ENCODE measurements at places on chromosomes 12 and 14.

GRCh38 chr14:85934886-85935254 is 404.9 kb downstream of the FLRT2 start:
- no peak for ATAC-seq

GRCh38 chr12:104358353-104359003 is 54.9 kb downstream of the EID3 start:
- ATAC-seq, result peak; percentile 85

- ATAC-seq, result no peak
Observed at GRCh38 chr12:103529306-103529705, 33.5 kb upstream of the C12orf42 start.

- ATAC-seq, result no peak
Observed at GRCh38 chr14:102131741-102132140, 8.0 kb upstream of the WDR20 start.

DNA sequence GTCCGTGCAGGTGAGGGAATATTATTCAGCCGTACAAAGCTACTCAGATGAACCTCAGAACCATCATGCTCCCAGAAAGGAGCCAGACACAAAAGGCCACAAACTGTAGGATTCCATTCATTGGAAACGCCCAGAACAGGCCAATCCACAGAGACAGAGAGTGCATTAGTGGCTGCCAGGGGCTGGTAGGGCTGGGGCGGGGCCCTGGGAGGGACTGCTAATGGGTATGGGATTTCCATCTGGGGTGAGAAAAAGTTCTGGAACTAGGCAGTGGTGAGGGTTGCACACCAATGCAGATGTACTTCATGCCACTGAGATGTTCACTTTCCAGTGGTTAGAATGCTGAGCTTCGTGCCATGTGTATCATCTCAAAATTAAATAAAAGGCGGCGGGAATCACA is 101.1 kb downstream of the RFLNA start:
- ATAC-seq, result no peak

- ATAC-seq, result no peak
Observed at GRCh38 chr14:56075301-56075700, 42.9 kb upstream of the PELI2 start.

DNA sequence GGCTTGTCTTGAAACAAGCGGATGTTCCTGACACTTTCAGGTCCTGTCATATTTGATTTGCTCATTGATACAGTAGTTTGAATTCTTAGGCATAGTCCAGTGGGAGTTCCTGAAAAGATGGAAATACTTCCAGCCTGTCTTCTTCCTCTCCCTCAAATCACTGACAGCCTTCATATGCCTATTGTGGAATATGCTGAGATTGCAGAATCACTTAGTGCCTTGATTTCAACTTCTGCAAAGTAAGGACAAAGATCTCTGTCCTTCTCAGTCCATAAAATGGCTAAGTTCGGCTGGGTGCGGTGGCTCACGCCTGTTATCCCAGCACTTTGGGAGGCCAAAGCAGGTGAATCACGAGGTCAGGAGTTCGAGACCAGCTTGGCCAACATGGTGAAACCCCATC is 6.7 kb upstream of the PYGL start:
- ATAC-seq, result no peak

DNA sequence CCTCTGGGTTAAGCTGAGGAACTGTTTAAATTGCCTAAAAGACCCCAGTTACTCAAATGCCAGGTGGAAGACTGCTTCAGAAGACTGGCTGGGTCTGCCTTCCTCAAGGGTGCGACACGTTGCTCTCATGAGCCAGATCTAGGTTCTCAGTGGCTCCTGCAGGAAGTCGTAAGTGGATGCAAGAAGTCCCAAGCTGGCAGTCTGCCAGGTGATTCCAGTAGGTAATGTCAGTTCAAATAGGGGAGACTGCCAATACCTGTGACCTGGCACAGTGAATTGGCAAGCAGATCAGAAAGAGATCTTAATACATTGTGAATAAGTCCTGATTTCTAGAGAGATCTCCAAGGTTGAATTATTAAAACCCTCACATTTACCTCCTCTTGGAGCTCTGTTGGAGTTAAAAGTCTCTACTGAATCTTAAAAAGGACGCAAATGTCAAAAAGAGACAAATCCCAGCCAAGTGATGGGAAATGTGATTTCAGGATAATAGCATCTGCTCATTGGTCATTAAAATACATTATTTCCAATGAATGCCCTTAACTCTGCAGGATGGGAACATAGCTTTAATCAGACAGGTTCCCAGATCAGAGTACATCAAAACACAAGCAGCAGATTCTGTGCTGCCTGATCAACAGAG is 98.8 kb upstream of the FRMD6 start:
- ATAC-seq, result peak; percentile 61

DNA sequence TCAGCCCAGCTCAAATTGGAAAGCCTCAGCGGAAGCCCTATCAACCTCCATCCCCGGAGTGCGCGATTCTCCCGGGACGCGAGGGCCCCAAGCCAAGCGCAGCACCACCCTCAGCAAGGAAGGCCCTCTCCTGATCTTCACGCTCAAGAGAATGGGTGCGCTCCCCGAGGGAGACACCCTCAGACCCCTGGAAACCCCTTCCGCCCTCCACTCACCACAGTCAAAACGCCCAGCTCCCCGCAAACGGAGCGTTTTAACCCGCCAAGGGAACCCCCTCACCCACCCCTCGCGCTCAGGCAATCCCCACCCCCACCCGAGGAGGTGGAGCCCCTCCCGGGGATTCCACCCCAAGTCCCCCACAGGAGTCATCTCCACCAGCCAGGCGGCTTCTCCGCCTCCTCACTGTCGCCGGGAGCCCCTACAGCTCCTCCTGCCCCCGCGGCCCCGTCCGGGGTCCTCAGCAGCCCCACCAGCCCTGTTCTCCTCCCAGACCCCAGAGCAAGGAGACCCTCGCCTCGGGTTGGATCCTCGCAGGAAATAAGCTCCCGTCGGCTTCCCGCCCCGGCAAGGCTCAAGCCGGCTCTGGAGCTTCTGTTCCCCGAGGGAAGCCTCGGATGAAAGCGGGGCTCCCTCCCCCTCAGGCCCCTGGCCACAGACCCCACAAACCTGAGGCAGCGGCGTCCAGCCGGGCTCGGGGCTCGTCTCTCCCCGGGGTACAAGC is 507 bp downstream of the BAZ2A start:
- ATAC-seq, result peak; percentile 12

DNA sequence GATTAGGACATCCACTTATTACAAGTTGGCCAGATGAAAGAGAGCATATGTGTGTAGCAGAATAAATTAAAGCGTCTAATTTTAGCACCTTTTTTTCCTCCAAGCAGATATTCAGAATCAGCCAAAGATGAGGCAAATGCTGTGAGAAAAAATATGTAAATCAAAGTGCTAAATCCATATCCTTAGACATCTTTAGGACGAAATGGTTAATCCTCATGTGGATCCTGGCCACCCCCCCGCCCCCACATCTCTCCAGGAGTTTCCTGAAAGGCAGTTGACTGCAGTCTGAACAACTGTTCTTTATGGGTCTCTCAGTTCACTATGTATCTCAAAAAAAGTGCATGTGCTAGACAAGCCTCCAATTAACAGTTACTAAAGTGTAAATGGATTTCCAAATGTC is 1768.1 kb upstream of the SEL1L start:
- ATAC-seq, result no peak

GRCh38 chr14:99715266-99716000 is 31.3 kb downstream of the CYP46A1 start:
- no peak for ATAC-seq

- peak; percentile 47 for ATAC-seq
Observed at GRCh38 chr14:37594971-37595808, at the start of the genes FOXA1 and TTC6. FOXA1 (minus strand) TSS chr14:37595249; CDS start chr14:37594972, 277 bp downstream. TTC6 (plus strand) TSS chr14:37595629; CDS start chr14:37622065, 26,436 bp downstream.

GRCh38 chr12:80293347-80293746 is 150.7 kb upstream of the PTPRQ start:
- no peak for ATAC-seq

DNA sequence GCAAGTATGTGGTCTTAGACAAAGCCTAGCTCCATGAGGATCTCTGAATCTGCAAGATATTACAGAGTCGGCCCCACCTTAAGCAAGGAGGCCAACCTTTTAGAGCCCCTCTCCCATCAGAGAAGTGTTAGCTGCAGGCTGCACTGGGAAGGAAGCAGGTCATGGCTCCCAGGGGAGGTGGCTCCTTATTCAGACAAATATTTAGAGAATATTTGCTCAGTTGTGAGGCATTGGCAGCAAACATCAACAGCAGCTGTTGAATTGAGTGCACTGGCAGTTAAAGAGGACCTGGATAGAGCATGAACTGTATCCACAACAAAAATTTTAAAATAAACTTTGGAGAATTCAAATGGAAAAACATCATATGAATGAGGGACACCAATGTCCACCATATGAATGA is 44.7 kb downstream of the FSCB start:
- ATAC-seq, result no peak

DNA sequence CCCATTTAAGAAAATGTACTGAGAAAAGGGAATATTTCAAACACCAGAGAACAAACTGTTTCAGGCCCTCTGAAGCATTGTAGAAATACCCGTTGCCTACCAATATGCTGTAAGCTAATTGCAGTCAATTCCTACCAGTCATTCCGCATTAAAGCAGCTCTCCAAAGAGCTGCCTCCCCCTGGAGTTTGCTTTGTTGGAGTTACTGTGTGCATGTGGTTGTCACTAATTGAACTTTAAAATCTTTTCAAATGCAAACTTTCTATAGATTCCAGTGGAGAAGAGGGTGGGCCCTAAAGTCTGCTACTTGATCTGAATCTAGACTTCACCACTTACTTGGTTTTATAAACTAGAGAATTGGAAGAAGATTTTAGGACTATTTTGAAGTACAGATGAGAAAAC is 112.7 kb downstream of the PLXNC1 start:
- no peak for ATAC-seq

GRCh38 chr14:56810836-56811592 is 735 bp upstream of the OTX2 start:
- no peak for ATAC-seq

- ATAC-seq, result no peak
Observed at GRCh38 chr12:114604606-114605005, 79.4 kb downstream of the TBX3 start.

- peak; percentile 25 for ATAC-seq
Observed at GRCh38 chr14:93977790-93978581, 1.6 kb upstream of the ASB2 start.

- no peak for ATAC-seq
Observed at GRCh38 chr14:30995689-30996088, 29.8 kb upstream of the AP4S1 start.

GRCh38 chr12:75585330-75585729 is 73.9 kb upstream of the KRR1 start:
- ATAC-seq, result no peak

- peak; percentile 21 for ATAC-seq
Observed at GRCh38 chr14:21475767-21476522, 814 bp downstream of the RAB2B start.

DNA sequence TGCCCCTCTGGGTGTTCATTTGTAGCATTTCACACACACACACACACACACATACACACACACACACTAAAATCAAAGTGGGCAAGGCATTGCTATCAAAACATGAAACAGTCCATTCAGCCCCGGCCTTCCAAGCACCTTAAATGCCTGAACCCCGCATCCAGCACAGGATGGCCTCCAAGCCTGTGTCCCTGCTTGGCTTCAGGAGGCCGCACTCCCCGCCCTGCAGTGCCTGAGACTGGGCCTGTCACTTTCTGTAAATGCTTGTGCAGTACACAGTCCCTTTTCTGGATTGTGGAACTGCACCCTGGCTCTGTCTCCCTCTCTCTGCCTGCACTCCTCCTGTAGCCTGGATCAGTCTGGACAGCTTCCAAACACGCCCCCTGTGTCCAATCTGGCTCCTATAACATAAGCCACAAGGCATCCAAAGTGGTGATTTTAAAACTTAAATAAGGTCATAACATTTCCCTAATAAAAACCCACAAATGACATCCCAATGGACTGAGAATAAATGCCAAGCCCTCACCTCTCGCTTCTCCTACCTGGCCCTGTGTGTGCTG is 972.2 kb upstream of the TMEM132C start:
- no peak for ATAC-seq

- no peak for ATAC-seq
Observed at GRCh38 chr12:51181558-51181957, 8.6 kb upstream of the TFCP2 start.

DNA sequence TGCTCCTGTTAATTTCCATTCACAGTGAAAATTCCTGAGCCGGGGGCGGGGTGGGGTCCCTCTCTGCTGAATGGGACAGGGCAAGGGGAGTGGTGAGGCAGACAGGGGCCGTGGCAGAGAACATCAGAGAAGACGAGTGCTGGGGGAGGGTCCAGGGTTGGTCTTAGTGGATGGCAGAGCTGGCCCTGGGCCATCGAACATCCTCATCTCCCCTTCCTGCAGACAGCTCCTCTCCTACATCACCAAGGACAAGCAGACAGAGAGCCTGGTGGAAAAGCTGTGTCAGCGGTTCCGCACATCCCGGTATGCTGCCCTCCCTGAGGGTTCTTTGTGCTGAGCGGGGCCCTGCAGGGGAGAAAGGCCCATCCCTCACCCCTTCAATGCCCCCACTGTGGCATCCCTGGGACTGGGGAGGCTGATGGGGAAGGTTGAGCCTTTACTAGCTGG is 5.0 kb upstream of the GAPDH start:
- ATAC-seq, result no peak

GRCh38 chr12:26870491-26871419 is 37.8 kb upstream of the ITPR2 start:
- ATAC-seq, result peak; percentile 91

- no peak for ATAC-seq
Observed at GRCh38 chr14:39467889-39468524, 35.8 kb upstream of the FBXO33 start.

DNA sequence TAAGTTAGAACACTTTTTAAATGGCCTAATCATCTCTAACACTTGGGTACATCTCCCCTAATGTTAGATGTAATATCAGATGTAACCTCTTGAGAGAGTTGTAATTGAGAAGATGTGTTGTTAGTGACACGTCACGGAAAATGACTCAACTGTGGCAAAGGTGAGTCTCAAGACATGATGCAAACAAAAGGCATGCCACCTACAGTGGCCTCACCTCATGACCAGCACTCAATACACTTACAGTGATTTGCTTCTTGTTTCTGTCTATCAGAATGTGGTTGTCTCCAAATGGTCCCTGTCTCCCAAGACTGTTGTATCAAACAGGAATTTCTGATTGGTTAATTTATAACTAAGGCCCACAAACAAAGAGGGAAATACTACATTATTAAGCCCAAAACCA is 91.2 kb downstream of the SLC25A21 start:
- peak; percentile 96 for ATAC-seq

GRCh38 chr12:23340351-23340750 is 609.1 kb downstream of the SOX5 start:
- no peak for ATAC-seq

DNA sequence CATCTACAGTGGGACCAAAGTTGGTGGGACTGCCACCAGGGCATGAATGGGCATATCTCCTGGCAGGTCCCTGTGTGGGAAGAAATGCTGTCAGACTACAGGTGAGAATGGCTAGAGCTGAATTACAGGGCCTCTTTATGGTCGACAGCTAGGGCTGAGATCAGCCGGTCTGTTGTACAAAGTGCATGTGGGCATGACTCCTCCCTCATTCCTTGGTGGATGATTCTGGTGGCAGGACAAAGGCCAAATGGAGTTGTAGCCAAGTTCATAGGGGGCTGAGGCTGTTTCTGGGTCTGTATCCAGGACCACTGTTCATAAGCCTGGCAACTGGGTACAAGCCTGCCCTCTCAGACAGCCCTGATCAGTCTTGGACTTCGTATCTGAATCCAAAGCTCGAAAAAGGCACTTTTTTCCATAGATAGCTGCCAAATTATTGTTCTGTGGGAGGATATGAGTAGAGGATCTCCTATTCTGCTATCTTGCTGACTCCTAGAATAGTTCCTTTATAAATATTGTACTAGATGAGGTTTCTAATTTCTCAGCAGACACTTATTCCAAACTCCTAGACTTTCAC is 460.8 kb downstream of the TMEM117 start:
- no peak for ATAC-seq

All from esophagus mucosa (tissue), 1 donor.